Activated naive CD8-positive, alpha-beta T cell treated with anti-CD3 and anti-CD28 coated beads for 36 hours (primary cell): ENCODE measurements at places on chromosomes 5 and 9. TPM values are rescaled to one million over a fixed set of nuclear protein-coding genes. Genes with fewer than 3 reads are reported as not detected.

RNF224 gene
- not detected for total RNA-seq

LTC4S gene
- not detected for total RNA-seq

IL17B gene
- not detected for total RNA-seq

CDKN2B-AS1 gene
- not detected for total RNA-seq

ZBTB6 gene
- 9.6 TPM for total RNA-seq

LHX3 gene
- total RNA-seq: not detected

WNT8A gene
- total RNA-seq: not detected

DCTN4 gene
- 33.7 TPM for total RNA-seq

TRIM7 gene
- 0.68 TPM for total RNA-seq

PTPRD gene
- 0.18 TPM for total RNA-seq

RAPGEF6 gene
- total RNA-seq: 25.7 TPM

LCN1 gene
- not detected for total RNA-seq
